Fibroblast of pulmonary artery (primary cell): ENCODE measurements at places on chromosomes 16 and 17.

DNA sequence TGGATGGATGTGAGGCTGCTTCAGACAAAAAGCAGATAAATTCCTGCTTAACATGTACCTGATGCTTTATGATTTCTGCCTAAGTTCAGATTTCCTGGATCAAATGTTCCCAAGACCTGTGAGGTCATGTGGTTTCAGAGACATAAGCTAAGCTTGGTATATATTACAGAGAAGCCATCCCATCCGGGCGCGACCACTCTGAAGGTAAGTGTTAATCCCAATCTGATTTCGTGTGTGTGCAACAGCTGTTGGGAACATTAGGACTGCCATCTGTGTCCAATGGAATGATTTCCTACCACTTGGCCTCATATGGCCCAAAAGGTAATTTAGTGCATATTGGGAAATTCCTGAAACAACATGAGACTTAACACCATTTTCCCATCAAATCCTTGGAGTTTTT, 199.1 kb downstream of the HS3ST3B1 start:
- no peak for DNase-seq

DNA sequence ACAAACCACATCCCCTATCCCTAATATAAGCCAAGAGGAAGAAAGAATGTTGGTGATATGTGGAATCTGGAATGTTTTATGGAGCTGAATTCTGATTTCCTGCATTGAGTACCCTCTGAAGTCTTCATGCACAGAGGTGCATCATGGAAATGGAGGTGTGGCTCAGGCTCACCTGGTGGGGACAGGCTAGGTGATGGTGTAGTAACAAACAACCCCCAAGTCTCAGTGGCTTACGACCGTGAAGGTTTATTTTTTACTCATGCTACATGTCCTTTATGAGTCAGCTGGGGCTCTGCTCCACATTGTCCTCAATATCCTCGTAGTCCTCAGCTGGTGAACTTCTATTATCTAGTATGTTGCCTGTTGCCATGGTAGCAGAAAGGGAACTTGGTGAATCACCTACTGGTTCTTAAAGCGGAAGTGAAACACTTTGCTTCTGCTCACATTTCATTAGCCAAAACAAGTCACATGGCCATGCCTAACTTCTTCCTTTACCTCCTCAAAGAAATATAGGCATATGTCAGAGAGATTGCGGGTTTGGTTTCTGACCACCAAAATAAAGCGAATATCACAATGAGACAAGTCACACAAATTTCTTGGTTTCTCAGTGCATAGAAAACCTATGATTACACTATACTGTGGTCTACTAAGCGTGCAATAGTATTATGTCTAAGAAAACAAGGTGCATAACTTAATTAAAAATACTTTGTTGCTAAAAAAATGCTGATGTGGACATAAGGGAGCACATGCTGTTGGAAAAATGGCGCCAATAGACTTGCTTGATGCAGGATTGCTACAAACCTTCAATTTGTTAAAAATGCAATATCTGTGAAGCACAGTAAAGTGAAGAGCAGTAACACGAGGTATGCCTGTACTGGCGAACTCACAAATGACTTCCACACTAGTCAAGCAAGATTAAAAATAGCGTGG, at the start of gene PMFBP1:
TSS of gene PMFBP1 (minus strand) at position 51 of the 930 bp plus-strand sequence. CDS start 947 bp downstream, outside the sequence.
- DNase-seq, result peak; percentile 94

DNA sequence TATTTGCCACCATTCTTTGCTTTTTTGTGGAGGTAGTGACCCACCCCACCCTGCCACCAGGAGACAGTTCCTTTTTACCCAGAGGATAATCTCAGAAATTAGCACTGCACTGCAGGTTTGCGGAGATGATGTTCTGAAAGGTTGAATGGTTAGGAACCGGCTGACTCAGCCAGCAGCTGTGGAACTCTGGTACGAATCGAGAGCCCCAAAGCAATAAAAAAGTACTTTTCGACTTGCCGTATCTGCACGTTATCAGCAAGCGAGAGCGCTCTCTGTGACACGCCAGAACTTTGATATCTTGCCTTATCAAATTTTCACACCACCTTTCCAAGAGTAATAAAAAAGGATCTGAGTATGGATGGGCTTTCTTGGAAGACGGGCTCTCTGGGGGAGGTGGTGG, 96.3 kb upstream of the EEF2KMT start:
- DNase-seq, result no peak

DNA sequence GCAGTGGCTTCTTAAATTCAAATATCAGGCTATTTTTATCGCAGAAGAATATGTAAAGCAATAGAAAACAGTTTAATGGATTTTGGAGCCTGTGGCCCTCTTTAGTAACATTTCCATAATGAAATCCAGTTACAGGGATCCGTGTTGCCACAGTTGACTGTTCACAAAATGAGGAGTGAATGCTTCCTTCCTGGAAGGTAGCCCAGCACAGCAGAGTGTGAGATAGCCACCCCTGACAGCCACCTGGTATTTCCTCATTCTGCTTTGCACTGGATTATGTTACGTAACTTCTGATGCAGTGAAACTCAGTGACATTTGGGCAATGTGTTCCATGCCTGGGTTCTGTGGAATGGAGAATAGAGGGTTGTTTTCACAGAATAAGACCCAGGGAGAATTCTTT, 517.2 kb downstream of the RBFOX1 start:
- DNase-seq, result no peak

DNA sequence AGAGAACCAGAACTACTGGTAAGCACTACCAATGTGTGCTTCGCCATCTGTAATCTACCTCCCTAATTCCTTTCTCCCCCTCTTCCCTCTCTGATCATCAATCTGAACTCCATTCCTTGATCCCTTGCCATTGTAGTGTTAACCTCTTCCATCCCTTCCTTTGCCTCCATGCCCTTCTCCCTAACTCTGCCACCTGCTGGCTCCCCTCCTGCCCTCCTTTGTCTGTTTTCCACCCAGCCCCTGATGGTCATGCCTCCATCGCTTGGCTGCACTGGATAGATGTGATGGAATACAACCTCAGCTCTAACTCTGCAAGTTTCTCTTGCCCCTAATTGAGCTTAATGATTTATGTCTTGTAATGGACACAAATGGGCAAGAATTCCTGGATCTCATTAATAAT, 108.2 kb upstream of the ASIC2 start:
- no peak for DNase-seq

- DNase-seq, result peak; percentile 26
Measured at GRCh38 chr17:80456465-80457235, 19.8 kb downstream of the NPTX1 start.

GRCh38 chr16:24639769-24640168, 89.7 kb upstream of the TNRC6A start:
- DNase-seq, result no peak

- no peak for DNase-seq
Measured at GRCh38 chr16:20004931-20005330, 68.8 kb downstream of the GPR139 start.

- DNase-seq, result no peak
Measured at GRCh38 chr17:30391534-30391933, 12.8 kb downstream of the CPD start.

DNA sequence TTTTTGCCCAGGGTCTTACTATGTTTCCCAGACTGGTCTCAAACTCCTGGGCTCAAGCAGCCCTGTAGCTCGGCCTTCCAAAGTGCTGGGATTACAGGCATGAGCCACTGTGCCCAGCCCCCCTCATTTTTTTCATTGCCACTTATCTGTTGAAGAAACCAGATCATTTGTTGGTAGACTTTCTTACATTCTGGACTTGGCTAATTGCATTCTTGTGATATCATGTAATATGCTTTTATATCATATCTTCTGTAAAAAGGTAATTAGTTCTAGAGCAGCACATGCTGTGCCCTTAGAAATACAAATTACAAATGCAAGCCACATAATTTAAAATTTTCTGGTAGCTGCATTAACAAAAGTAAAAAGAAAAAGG, 53.9 kb downstream of the PPM1E start:
- DNase-seq, result no peak

DNA sequence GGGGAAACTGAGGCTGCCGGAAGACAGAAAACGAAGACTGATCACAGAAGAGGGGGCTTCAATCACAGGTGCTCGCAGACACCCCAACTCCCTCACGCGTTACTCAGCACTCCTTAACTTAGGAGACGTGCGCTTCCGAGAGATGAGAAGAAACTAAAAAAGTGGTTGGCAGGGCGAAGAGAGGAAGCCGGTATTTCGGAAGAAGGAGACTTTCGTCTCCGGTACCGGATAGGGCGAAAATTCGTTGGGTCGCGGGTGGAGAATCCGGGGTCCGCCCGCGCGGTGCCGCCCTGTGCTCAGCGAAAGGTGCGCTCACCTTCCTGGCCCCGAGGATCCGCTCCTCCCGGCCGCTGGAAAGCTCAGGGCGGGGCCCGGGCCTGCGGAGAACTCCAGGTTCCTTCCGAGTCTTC, 917 bp upstream of the TBX2 start:
- DNase-seq, result no peak

GRCh38 chr17:825216-825615, 43.1 kb downstream of the MRM3 start:
- no peak for DNase-seq

- no peak for DNase-seq
Measured at GRCh38 chr17:35744830-35745229, 8.2 kb downstream of the GAS2L2 start.

- no peak for DNase-seq
Measured at GRCh38 chr17:68239632-68240366, 8.0 kb upstream of the AMZ2 start.

GRCh38 chr17:72175263-72175662, 54.4 kb downstream of the SOX9 start:
- DNase-seq, result no peak

GRCh38 chr17:48592577-48592976, 1.0 kb downstream of the HOXB5 start:
- no peak for DNase-seq

GRCh38 chr17:40625311-40625710, 22.3 kb downstream of the SMARCE1 start:
- DNase-seq, result no peak

DNA sequence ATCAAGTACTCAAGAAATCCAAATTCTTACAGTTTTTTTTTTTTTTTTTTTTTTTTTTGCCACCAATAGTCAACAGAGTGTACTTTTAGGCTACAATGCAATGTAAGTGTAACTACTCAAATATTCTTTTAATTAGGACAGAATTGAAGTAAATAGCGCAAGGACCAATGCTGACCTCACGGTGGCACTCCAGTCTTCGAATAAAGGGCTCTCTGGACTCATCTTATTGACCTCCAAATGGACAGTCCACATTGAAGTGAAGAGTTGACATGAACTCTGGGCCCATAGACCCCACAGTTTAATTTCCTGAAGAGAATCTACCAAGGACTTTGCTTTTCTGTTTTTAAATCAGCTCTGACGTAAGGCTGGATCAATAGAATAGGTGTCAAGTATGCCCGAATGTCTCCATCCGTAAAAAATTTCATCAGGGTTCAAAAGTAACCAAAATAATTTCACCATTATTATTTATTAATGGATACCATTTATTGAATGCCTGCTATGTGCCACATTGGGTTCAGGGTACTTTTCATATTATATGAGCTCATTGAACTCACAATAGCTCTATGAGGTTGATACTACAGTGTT, 7.3 kb upstream of the DDX52 start:
- DNase-seq, result peak; percentile 69
